ENCODE measurements at places on chromosomes 16 and 17.

DNA sequence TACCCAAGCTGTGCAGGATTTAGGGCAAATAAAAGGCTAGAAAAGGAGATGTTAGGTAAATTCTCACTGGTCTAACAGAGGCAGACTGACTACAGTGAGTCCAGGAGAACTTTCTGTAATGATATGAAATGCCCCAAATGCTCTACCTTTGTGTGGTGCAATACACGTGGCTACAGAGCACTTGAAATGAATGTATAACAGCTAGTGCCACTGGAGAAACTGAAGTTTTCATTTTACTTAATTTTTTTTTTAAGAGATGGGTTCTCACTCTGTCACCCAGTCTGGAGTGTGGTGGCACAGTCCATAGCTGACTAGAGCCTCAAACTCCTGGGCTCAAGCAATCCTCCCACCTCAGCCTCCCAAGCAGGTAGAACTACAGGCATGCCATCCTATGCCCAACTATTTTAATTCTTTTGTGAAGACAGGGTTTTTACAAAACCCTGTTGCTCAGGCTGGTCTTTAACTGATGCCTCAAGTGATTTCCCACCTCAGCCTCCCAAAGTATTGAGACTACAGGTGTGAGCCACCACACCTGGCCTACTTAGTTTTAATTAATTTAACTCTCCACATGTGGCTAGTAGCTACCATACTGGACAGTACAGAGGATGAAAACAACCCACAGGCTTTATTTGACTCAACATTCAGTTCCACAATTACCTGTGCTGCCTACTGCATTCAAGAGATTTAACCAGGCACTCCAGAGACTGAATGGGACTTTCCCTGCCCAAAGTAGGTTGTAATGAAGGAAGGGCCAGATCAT is 84.8 kb upstream of the PLEKHM1 start:
- no peak for DNase-seq

- no peak for DNase-seq
Measured at GRCh38 chr16:26983426-26983825, 83.3 kb upstream of the C16orf82 start.

GRCh38 chr17:21286066-21286770 is 1.7 kb downstream of the MAP2K3 start:
- peak; percentile 86 for DNase-seq

DNA sequence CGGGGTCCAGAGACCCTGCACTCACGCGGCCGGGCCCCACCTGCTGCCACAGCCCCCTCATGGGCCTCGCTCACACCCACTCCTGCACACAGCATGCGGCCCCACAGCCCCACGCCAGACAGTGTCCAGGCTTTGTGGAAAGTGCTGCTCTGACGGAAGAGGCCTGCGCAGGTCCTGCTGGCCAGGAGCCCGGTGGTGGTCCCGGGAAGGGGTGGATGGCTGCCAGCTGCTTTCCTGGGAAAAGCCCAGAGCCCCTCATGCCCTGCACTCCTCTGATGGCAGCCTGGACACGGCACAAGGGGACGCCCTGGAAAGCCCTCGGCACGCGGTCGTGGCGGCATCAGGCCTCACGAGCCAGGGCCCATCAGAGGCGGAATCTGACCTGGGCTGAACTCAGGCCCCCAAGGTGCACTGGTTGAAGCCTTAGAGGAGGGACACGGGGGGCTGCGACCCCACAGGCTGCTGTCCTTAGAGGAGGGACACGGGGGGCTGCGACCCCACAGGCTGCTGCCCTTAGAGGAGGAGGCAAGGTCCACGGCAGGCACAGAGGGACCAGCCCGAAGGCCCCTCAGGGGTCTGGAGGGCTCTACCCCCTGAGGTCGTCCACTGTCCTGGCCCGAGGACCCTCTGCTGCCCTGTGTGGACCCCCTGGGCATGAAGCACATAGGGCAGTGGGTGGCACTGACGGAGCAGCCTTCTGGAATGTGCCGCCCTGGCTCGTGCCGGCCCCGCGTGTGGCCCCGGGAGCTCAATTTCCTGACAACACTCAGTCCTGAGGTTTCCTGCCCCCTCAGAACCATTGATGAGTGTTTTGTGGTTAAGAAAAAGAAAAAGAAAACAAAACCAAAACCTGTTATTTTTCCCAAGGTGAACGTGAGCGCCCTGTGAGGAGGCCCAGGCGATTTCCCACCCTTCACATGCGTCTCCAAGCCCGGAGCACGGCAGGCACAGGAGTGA is 22.1 kb downstream of the SOX8 start:
- no peak for DNase-seq

DNA sequence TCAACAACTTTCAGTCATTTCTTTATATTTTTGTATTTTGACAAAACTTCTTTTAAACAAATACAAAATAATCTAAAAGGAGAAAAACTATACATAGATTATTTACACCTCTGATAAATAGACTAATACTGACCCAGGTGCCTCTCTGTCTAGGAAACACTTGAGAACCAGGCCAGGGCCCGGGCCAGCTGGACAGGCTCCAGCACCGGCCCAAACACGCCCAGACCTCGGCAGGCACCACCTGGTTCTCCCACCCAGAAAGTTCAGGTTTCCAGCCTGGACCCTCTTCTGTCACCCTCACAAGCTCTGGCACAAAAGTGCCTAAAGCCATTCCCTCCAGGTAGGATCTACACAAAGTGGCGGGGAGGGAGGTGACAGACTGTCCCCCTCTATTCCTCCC is 97.0 kb upstream of the DNAH17 start:
- no peak for DNase-seq

GRCh38 chr17:63503341-63503705 is 19.8 kb upstream of the KCNH6 start:
- DNase-seq, result no peak

GRCh38 chr17:82060614-82061013 is 5.0 kb downstream of the DUS1L start:
- no peak for DNase-seq

- no peak for DNase-seq
Measured at GRCh38 chr17:41103896-41104295, 1.3 kb upstream of the KRTAP4-9 start.

- no peak for DNase-seq
Measured at GRCh38 chr17:5794881-5795506, 210.7 kb upstream of the NLRP1 start.

GRCh38 chr16:58753711-58754134 is 19.6 kb upstream of the GOT2 start:
- no peak for DNase-seq

DNA sequence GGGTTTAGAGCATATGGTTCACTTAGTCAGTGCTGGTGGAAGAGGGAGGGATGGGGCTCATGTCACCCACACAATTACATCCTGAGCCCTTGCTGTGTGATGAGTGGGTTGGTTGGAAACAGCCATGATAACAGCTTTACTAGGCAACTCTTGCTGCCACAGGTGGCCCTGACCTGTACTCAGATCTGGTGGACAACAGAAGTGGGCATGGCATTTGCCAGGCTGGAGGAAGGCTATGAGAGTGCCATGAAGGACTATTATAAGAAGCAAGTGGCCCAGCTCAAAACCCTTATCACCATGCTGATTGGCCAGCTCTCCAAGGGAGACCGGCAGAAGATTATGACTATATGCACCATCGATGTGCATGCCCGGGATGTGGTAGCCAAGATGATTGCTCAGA is 105.8 kb downstream of the DNAH9 start:
- DNase-seq, result no peak

DNA sequence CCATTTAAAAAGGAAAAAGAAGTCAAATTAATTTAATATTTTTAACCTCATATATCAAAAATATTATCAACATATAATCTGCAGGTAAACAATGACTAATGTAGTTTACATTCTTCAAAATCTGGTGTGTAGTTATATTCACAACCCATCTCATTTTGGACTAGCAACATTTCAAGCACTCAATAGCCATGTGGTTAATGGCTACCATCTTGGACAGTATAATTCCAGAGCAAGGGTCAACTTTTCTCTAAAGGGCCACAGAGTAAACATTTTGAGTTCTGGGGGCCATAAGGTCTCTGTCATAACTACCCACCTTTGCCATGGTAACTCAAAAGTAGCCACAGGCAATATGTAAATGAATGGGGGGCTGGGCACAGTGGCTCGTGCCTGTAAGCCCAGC is 153.9 kb downstream of the PARN start:
- no peak for DNase-seq

DNA sequence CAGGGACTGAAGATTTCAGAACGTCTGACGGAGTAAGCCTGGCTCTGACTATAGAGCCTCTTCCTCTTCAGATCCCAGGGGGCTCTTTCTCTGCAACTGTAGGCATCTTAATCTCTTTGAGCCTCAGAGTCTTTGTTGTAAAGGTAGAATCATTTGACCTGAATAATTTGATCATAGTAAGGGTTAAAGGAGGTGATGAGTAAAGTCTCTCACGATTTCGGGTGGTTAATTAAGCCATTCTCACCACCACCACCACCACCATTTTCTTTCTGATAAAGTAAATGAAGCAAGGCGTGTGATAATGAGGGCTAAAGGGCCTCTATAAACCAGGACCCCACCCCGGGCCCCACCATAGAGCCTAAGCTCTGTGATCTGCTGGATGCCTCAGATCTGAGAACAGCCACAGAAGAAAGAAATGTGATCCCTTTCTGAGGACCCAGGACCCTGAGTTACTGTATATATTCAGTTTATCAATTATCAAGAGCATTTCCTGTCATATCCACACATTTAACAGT is 33.0 kb upstream of the ADAMTS18 start:
- no peak for DNase-seq

GRCh38 chr16:22681554-22682291 is 132.2 kb upstream of the HS3ST2 start:
- no peak for DNase-seq
